ENCODE measurements at places on chromosomes 5 and 9. TPM values are rescaled to one million over a fixed set of nuclear protein-coding genes. Genes with fewer than 3 reads are reported as not detected.

GRCh38 chr5:97629276-97629675 is 446.2 kb upstream of the RIOK2 start:
- DNase-seq, result peak; percentile 27

DNA sequence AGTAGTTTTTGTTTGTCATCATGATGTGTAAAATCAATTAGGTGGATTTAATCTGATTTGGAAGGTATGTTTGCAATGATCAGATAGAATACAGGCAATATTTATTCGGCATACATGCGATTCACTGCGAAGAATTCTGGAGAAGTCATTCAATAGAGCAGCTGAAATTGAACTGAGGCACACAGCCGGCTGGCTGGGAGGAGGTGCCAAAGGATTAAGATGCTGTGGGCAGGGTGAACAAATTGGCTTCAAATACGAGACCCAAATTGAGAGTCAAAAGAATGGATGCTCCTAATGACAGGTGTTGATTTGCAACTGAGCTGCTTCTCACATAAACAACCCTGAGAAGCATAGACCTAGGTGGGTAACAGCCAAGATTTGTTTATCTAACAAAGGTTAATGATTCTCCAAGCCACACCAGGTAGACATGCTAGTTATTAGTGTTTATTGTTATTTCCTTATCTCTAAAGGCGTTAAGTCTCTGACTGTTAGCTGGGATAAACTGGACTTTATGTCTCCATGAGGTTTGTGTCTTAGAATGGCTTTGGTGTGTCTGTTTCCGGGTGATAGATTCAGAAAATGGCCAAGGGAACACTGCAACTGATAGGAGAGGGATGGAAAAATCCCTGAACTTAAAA is 55.3 kb upstream of the CLINT1 start:
- no peak for DNase-seq

DNA sequence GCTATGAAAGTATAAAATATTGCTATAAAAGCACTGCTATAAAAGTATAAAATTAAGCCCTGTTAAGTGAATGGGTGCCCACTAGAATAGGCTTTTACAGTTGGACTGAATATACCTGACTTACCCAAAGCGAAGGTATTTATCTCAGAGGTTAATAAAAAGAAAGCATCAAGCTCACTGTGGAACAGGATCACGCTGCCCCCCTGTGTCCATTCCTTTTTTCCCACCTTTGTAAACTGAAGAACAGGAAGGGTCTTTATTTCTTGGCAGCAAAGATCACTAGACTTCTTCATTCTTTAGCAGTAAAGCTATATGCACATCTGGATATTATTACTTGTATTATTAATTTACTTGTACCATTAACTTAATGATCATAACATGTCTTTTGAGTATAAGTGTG is 22.1 kb upstream of the PLPP6 start:
- no peak for DNase-seq

DNA sequence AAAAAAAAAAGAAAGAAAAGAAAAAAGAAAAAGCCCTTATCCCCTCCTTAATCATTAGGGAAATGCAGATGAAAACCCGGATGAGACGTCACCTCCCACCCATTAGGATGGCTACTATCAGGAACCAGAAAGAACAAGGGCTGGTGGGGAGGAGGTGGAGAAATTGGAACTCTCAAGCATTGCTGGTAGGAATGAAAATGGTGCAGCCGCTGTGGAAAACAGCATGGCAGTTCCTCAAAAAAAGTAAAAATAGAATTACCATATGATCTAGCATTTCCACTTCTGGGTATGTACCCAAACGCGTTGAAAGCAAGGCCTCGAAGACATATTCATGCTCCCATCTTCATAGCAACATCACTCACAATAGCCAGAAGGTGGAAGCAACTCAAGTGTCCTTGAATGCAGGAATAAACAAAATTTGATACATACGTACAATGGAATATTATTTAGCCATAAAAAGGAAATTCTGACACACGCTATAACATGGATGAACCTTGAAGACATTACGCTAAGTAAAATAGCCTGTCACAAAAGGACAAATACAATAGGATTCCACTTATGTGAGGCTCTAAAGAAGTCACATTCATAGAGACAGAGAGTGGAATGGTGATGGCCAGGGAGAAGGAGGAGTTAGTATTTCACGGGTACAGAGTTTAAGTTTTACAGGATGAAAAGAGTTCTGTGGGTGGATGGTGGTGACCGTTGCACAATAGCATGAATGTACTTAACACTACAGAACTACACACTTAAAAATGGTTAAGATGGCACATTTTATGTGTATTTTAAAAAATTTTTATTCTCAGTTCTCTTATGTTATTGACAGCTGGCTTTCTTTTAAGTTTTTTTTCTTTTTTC is 166.8 kb upstream of the IER5L start:
- DNase-seq, result no peak

DNA sequence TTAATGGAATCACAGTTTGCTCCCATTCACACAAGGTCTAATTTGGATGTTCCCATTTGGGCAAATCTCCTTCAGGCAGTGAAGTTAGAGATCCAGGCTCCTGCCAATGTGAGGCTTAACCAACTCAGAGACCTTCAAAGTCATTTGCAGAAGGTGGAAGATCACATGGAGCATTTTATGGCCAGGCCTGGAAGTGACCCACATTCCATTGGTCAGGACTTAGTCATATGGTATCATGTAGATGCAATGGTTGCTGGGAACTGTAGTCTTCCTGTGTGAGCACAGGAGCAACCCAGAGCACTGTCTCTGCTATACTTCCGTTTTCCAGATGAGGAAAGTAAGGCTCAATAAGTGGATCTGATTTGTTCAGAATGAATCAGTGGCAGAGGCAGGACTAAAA is 292.7 kb upstream of the SMARCA2 start:
- DNase-seq, result no peak

GRCh38 chr5:177983763-177984583 is 12.1 kb downstream of the PROP1 start:
- DNase-seq, result no peak

GRCh38 chr9:107279086-107279485 is 4.0 kb upstream of the RAD23B start:
- DNase-seq, result no peak

Gene FOXD4L5
- 0.08 TPM for total RNA-seq

- no peak for DNase-seq
These were observed 74.5 kb downstream of the C7 start for GRCh38 chr5:40983781-40984180.

GRCh38 chr5:124285733-124286132 is 460.7 kb downstream of the ZNF608 start:
- no peak for DNase-seq

Gene FOXE1
- not detected for total RNA-seq

GRCh38 chr5:40078898-40079575 is 600.7 kb upstream of the PTGER4 start:
- DNase-seq, result no peak

GRCh38 chr5:10653751-10654400 is 90.0 kb downstream of the ANKRD33B start:
- no peak for DNase-seq

Gene GRAMD2B
- 24.6 TPM for total RNA-seq

- no peak for DNase-seq
These were observed 213.5 kb downstream of the MEF2C start for GRCh38 chr5:88669371-88670050.

DNA sequence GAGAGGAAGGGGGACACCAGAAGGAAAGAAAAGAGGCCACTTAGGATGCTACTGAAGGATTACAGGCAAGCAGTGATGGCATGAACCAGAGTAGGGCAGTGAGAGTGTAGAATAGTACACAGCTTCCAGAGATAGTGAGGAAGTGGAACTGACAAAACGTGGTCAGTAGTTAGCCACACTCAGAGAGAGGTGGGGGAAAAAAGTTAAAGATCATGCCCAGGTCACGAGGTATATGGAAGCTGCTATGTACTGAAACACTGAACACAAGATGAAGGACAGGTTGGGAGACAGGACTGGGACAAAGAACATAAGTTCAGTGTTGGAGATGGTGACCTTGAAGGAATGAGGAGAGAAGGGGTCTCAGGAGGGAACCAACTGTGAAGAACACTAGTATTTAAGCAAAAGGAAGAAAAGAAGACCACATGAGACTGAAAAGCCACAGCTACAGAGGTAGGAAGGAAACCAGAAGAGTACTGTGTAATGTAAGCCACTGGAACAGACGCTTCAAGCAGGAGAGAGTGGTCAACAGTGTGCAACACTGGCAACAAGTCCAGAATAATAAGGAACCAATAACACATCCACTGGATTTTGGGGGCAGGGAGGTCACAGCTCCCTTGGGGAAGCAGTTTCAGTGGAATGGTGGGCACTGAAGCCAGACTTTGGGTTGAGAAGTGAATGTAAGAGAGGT is 45.5 kb downstream of the ELL2 start:
- no peak for DNase-seq

Gene ACTBL2
- not detected for total RNA-seq

- DNase-seq, result no peak
These were observed 10.3 kb upstream of the ROPN1L start for GRCh38 chr5:10431415-10431814.

DNA sequence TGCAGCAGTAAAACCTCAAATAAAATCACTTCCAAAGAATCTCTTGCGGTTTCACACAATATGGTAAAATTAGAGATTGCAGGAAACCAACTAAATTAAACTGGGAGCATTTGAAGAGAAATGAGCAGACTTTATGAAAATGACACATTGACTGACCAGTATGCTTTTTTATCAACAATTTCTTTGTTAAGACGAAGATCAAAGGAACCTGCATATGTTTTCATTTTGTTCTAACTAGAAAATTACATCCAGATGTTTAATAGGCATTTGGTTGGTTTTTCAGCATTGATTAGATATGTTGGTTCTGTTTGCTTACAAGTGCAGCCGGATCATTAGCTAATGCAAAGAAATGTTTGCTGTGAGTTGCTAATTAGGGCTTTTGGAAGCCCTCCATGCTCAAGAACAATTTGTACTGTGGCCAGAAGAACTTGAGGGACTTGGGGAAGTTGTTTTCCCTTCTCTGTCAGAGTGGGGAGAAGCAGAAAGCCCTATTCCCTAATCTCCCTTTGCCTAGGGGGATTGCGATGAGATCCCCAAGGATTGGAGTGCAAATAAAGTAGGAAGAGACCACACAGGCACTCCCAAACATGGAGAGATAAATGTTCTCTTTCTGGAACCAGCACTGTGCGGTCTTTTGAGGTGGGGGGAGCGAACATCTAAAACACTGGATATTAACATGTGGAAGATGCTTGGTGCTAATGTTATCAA is 4.5 kb upstream of the TLE1 start:
- no peak for DNase-seq

DNA sequence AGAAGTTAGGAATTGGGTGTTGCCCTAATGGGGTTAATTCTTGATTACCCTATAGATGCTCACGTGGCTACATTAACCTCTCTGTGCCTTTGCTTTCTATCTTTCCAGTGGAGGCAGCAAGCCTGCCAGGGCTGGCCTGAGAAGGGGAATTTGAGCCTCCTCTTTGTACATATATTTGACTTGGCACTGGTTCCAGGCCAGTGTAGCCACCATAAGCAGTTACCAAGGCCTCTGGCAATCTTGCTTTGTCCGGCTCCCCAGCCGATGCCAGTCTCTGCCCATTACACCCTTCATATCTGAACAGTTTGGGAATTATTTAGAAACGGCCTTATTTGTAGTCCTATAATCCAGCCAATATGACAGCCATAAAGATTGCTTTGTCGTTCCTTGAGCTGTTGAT is 58.6 kb upstream of the PPARGC1B start:
- no peak for DNase-seq

GRCh38 chr9:110179734-110180133 is 28.2 kb downstream of the C9orf152 start:
- no peak for DNase-seq

GRCh38 chr9:131019388-131020239 is 10.6 kb downstream of the LAMC3 start:
- no peak for DNase-seq

DNA sequence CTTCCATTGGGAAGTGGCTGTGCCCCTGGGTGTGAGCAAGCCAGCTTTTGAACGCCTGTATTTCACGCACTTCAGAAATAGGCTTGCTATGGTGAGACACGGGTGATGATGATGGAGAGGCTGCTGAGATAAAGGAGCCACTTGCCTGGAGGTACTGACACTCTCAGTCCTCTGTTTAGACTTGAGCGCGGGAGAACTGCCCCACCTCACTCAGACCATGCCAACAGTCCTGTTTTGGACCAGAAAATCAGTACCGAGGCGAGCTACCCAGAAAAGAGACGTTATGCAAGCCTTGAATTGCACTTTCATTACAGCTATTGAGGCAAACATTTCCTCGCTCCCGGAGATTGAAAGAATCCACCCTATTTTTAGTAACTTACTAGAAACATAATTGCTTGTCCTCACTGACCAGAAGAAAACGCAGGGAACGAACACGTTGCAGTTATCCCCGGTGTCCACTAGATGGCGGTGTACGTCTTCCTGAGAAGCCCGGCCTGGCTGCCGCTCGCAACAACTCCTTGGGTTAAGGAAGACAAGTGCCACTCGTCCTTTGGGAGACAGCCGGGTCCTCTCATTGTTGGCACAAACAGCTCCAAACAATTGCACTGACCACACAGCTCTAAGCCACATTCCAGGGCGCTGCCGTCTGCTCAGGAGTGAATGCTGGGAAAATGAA is 142.4 kb downstream of the PSAT1 start:
- peak; percentile 65 for DNase-seq

GRCh38 chr5:83281658-83282057 is 189.9 kb upstream of the VCAN start:
- no peak for DNase-seq

Gene CDKN2B
- total RNA-seq, result 0.82 TPM

- no peak for DNase-seq
These were observed 7.3 kb upstream of the IL4 start for GRCh38 chr5:132666310-132667123.

GRCh38 chr5:14362491-14362890 is 219.1 kb upstream of the OTULINL start:
- no peak for DNase-seq

DNA sequence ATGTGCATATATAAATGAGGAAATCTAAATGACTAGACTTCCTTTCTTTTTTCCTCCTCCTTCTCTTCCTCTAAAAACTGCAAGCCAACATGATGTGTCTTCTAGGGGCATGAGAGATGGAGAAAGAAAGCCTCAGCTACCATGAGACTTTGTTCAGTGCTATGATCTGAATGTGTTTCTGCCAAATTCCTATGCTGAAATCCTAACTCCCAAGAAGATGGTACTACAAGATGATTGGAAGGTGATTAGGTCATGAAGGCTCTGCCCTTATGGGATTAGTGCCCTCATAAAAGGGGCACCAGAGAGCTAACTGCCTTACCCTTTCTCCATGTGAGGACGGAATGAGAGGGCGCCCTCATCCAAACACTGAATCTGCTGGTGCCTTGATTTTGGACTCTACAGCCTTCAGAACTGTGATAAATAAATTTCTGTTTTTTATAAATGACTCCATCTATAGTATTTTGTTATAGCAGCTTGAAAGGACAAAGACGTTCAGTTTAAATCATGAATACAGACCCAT is 72.2 kb upstream of the IL6ST start:
- no peak for DNase-seq

GRCh38 chr9:110065532-110065931 is 142.4 kb downstream of the C9orf152 start:
- DNase-seq, result no peak

DNA sequence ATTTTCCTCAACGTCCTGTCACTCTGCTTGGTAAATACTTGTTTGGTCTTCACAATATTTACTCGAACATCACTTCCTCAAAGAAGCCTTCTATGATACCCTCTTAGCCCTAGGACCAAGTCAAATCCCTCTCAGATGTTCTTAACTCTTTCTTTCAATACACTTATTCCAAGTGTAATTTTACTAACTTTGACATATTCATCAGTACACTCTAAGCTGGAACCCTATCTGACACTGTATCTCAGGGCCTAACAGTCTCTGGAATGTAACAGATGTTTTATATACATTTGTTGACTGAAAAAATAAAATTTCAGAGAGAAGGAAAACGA is 19.6 kb downstream of the SIL1 start:
- no peak for DNase-seq

Gene FOXD4L3
- not detected for total RNA-seq

GRCh38 chr5:33409435-33410170 is 31.2 kb upstream of the TARS1 start:
- peak; percentile 22 for DNase-seq

All from left ventricle myocardium inferior (tissue), 1 donor.